CD4-positive, alpha-beta T cell treated with Interleukin-1 beta for 1 hour (primary cell): ENCODE measurements at places on chromosomes 7 and 10.

DNA sequence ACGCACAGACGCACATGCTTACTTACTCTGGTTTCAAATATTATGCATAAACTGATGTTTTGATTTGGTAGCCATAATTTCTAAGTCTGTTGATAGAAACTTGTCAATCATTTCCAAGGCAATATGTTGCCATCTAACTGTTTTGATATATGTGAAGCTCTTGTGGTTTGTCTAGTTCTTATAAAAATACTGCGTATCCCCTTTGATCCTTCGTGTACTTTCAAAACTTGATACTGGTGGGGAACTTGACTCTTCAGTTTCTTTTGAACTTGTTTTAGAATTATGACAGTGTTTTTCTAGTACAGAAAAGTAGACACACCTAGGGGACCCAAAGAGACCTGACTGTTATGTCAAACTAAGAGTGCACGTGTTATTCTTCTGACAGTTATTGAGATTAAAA lies 708.0 kb downstream of the LRMDA start:
- DNase-seq = no peak

- DNase-seq = no peak
Observed at GRCh38 chr10:4519658-4520402, 306.2 kb upstream of the AKR1E2 start.

- no peak for DNase-seq
Observed at GRCh38 chr7:42348631-42349030, 111.6 kb upstream of the GLI3 start.

DNA sequence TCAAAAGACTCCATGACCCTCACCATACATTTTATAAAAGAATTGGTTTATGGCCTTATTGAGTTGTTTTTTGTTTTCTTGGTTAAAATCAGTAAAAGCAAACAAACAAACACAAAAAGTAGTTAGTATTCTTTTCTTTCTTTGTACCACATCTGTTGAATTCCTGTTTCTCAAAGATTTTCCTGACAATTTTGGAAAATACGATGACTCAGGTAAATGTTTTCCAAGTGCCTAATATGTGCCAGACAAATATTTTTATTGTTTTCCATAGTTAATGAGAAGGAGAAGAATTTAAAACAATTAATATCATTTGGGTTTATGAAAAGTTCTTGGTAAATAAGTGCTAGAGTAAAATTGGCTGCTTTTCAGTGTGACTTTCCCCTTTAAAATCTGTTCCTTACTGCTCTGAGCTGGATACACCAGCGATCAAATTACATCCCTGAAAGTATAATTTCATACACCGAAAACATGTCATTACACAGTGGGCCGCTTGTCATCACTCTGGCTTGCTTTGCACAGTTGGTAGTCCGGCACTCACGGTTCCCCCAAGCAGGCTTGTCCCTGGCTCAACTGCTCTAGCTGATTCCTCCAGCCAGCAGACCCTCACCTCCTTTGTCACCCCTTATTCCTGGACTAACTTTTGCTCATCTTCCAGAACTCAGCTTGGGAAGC lies 80.5 kb downstream of the TBXAS1 start:
- no peak for DNase-seq

GRCh38 chr10:80281784-80282765 lies 7.4 kb downstream of the MAT1A start:
- DNase-seq = no peak

- peak; percentile 12 for DNase-seq
Observed at GRCh38 chr10:68423522-68423921, 16.4 kb upstream of the RUFY2 start.

GRCh38 chr7:107091306-107091705 lies 46.8 kb downstream of the PRKAR2B start:
- DNase-seq = no peak

- no peak for DNase-seq
Observed at GRCh38 chr7:130894146-130894908, 160.3 kb upstream of the KLF14 start.

GRCh38 chr7:44201813-44202212 lies 1.0 kb downstream of the YKT6 start:
- DNase-seq = no peak

DNA sequence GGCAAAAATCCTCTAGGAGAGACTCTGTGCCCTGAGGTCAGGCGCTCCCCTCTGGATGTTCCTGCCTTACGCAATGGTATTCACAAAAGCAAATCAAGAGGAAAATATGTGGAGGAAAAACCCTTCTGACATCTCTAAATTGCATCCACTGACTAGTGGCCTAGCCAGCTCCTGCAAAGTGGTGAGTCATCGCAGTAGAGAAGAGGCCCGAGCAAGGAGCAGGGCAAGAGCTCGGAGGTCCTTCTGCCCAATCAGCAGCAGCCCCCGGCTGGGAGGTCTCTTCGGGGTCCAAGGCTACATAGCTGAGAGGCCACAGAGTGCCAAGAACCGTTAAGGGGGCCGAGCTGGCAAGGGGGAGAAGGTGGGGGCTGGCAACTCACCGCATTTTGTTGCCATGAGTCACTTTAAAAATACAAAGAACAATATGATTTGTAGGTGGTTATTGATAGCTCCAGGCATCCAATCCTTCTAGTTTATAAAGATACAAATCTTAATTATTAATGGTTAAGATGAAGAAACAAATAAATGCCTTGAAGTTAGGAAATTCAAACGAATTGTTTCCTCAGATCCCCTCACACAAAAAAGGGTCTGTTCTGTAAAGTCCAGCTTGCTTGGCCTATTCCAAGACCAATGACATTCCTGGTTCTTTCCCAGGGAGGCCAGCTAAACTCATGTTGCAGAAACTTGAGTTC lies 161.6 kb downstream of the PKD1L1 start:
- DNase-seq = no peak

DNA sequence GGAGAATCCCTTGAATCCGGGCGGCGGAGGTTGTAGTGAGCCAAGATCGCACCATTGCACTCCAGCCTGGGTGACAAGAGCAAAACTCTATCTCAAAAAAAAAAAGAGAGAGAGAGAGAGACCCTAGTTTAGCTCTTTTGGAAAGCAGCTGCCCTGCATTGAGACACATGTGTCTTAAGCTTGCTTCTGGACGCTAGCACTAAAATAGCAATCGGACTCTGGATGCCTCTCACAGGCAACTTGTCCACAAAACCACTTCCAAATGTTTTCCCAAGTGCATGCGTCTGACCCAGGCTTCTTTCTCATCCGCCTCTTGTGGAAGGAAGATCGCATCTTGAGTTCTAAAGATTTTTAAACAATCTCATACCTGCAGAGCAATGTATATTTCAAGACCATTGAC lies 182.7 kb downstream of the CUX1 start:
- no peak for DNase-seq

GRCh38 chr7:29040579-29040925 lies 82.4 kb upstream of the TRIL start:
- no peak for DNase-seq

GRCh38 chr10:121088524-121088923 lies 237.4 kb downstream of the WDR11 start:
- DNase-seq = no peak

GRCh38 chr7:104156842-104157277 lies 51.0 kb downstream of the ORC5 start:
- DNase-seq = peak; percentile 15

- DNase-seq = no peak
Observed at GRCh38 chr7:101795461-101795860, 22.0 kb upstream of the CUX1 start.

- no peak for DNase-seq
Observed at GRCh38 chr10:126073606-126074005, 177.2 kb downstream of the FANK1 start.

DNA sequence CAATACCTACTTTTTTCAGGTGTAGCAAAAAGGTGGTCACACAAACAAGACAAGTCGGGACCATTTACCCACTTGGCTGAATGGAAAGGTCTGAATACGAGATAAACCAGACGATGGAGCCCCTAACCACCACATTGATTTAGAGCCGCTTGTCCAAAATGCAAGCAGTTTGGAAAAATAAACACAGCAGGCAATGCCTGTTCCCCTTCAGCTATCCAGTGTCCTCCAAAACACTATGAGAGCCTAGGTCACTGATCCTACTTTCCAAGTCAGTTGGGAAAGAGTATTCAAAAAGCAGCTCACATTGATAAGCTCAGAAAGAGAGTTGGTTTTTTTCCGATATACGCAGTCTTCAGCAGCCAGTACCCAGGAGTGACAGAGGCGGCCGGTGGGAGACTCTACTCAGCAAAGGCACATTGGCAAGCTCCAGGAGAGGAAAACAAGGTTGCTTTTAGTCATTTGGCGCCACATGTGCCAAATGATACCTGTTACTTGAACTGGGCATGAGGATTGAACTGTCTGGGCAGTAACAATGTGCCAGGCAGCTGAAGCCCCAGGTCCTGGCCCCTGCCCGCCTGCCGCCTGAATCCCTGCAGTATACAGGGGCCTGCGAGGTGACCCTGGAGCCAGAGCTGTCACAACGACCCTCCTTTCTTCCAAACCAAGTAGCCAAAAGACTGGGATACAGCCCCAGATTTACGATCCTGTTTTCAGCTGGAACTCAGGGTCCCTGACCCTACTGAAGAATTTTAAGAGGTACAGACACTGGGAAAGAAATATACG lies 109.8 kb downstream of the PIP4K2A start:
- no peak for DNase-seq

GRCh38 chr7:70051726-70052125 lies 453.5 kb downstream of the AUTS2 start:
- DNase-seq = no peak

- DNase-seq = no peak
Observed at GRCh38 chr10:16902606-16903005, 85.4 kb upstream of the RSU1 start.

DNA sequence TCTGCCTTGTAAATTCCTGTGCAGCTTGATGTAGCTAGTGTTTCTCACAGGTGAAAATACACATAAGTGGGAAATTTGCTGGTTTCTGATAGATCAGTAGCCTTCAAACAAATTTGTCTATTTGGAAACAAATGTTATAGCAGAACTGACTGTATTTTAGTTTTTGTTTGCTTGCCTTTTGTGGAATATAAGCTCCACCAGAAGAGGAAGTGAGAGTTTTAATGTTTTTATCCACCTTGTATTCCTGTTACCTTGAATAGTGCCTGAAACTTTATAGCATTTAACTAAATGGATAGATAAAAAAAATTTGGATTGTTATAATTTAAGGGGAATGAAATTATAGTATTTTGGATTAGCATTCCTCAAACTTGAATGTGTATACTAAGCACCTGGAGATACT lies 9.8 kb downstream of the WAC start:
- DNase-seq = no peak

DNA sequence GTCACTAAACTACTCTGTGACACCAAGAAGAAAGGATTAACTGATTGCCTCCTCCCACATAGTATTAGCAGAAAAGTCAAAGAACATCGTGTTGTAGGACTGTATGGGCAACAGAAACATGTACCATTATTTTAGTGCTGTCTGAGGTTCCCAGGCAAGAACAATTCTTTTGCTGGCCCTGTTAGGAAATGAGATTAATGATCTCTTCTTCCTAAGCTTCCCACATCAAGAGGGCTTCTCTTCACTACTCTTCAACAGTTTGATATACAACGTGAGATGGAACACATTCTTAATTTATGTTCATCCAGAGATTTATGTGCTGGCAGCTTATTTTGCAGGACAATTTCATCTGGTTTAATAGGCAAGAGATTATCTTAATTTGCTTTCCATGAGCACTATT lies 219.6 kb downstream of the DOCK4 start:
- DNase-seq = no peak

GRCh38 chr7:115038158-115038557 lies 116.3 kb downstream of the MDFIC start:
- DNase-seq = no peak

- no peak for DNase-seq
Observed at GRCh38 chr7:48875045-48875916, 49.1 kb upstream of the CDC14C start.

- DNase-seq = no peak
Observed at GRCh38 chr7:75867390-75867717, 11.5 kb upstream of the RHBDD2 start.

DNA sequence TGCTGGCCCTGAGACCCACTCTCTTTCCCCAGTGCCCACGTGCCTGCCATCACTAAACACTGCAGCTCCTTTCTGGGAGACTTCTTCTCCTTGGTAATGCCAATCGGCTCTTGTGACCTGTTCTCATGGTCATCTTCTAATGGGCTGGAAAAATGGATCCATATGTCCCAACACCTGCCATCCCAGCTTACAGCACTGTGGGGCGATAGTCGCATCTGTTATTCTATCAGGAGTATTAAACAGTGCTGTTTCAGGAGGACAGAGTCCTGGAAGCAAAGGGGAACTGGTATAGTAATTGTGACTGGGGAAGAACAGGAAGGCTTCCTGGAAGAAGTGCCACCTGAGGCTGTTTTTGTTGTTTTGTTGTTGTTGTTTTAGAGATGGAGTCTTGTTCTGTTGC lies 411.2 kb downstream of the GLRX3 start:
- DNase-seq = no peak

- no peak for DNase-seq
Observed at GRCh38 chr10:12459340-12459739, 110.0 kb downstream of the CAMK1D start.

DNA sequence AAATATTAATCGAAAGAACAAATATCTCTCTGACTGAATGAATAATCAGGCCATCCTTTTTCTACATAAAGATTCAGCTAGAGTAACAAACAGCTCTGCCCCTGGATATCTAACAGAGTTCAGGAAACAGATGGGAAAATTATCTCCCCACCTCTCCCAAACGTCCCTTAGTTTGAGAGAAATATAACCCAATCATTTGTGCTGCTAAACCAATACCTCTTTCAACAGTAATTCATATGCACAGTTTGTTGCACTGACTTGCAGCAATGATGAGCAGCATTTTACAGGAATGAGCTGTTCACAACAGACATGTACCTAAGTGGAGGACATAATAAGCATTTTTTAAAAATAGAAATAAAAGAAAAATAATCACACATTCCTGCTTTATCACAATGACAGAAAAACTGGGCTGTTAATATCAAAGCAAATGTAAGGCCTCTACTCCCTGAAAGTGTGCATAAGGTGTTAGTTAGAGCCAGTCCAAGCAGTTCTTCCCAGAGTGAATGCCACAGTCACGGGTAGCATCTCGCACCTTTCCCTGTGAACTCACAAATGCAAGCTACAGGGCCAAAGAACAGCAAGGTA lies 2.3 kb downstream of the CREB3L2 start:
- DNase-seq = no peak

GRCh38 chr7:1529383-1530116 lies 952 bp upstream of the MAFK start:
- DNase-seq = no peak
